NCI-H2227 treated with DMSO at 0.1 percent for 48 hours (cell line): ENCODE measurements at places on chromosomes 1 and 21.
A peak's percentile ranks its signal among the peaks of the same experiment; 100 is the strongest.

DNA sequence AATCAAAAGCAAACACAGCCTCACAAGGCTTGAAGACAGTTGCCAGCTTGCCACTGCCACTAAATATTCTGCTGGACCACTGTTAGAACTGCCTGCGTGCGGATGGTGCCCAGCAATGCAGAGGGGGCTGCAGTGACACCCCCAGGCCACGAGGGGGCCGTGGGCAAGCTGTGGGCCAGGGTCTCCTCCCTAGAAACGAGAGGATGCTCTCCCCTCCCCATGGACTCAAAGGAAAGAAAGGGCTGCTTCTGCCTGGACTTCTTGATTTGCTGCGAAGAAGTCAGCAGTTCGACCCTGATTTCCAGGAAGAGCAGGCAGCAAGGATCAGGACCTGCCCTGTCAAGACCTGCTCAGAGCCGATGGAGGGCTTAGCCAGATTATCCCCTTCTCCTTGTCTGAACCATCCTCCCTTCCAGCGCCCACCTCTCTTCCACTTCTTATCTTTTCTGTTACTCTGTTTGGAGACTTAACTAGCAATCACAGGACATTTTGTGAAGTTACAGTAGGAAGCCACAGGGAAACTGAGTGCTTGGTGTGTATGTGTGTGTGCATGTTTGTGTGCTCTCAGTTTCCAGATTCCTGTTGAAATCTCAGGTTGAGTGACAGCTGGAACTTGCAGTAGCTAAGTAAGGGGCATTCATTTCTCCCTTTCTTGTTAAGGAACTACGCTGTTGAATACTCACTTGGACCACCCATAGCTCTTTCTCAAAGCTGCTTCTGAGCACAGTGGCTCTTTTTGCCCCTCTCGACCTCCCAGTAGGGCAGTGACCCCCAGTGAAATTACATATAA lies 2.7 kb downstream of the MAN1C1 start:
- peak; percentile 58 for DNase-seq

DNA sequence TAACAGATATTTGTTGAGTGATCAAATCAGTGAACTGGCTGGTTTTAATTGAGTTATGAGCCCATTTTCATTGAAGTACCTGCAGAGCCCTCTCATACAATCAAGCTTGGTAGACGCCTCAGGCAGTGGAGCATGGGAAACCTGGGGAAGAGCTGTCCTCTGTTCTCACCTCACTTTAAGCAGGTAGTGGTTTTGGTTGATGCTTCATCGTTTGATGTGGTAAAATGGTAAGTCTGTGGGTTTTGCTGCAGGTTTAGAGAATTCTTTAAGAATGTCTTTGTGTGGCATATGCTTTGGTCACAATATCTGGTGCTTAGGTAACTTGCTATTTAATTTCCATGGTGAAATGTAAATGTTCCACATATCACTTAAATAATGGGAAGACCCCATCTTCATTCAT lies 10.0 kb downstream of the LAMC1 start:
- no peak for DNase-seq

- DNase-seq, result no peak
Measured at GRCh38 chr1:69572921-69573320, 5.2 kb downstream of the LRRC7 start.

DNA sequence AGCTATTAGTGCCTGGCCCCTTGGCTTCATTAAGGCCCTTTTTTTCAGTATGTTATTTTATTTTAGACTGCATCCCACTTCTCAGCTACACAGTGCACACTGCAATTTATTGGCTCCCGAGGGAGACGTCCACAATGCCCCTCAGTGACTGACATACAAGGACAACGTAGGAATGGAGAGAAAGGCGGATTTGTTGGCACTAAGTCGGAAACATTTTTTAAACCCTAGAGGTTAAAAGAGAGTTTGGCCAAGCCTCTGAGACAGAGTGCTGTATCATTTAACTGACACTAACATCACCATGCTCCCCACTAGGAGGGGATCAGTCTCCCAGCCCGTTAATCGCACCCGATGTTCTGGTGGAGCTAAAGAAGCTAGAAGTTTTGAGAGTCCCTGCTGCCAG lies 45.7 kb upstream of the FOXD3 start:
- DNase-seq, result no peak

DNA sequence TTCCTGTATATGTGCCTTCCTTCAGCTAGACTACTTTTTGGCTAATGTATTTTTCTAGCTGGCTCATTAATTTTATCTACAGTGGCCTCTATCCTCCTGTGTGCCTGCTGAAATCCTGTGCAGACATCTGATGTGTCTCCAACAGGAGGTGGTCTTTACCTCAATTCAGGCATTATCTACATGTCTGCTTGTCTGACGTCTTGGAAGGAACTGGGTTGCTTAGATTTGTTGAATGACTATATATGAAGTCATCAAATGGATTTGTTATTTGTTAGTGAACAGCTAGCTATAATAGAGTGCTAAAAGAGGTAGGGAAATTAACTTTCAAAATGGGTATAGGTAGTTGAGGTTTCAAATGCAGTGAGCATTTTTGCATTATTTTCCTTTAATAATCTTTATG lies 6.7 kb downstream of the RPL5 start:
- no peak for DNase-seq

GRCh38 chr1:6586404-6586816 lies 6.6 kb downstream of the ZBTB48 start:
- no peak for DNase-seq

DNA sequence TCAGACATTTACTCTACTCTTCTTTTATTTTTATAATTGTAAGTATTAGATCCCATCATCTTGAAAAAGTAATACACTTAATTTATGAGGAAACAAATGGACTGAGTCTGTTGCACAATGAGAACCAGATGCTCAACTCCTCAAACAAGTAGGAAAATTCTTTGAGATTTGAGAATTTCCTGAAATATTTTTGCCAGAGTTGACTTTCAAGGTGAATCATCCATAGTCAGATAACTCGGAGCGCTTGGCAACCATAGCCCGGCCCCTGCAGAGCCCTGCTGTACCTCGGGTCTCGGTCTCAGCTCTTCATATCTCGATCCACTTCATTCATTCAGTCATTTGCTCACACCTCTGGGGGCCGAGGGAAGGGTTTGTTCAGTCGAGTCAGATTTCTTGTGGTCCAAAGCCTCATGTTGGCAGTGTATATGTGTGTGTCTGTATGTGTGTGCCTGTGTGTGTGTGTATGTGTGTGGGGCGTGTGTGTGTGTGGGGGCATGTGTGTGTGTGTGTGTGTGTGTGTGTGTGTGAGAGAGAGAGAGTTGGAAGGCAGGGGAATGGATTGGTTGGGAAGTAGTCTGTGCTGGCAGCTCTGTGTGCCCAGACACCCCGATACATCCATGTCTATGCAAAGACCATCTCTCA lies 18.1 kb upstream of the PCP4 start:
- no peak for DNase-seq

DNA sequence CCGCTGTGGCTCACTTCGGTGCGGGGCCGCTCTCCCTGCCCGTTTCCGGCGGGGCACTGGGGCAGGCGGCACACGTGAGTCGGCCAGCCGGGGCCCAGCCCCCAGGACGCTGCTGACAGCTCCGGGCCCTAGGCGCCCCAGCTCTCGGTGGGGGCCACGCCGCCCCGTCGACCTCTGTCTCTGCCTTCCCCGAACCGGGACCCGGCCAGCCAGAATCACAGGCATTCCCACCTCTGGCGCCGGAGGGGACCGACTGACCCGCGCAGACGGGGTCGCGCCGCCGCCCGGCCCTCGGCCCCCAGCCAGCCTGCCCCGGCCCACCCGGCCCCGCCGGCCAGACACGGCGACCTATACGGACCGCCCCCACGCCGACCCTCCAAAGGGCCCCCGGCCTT lies 755 bp downstream of the SCMH1 start:
- no peak for DNase-seq

- DNase-seq, result no peak
Measured at GRCh38 chr1:197782722-197783360, 7.6 kb upstream of the DENND1B start.

- no peak for DNase-seq
Measured at GRCh38 chr1:36464605-36465393, 615 bp upstream of the MRPS15 start.

- DNase-seq, result no peak
Measured at GRCh38 chr1:9150582-9151327, 21.9 kb upstream of the GPR157 start.

GRCh38 chr1:3128431-3129132 lies 59.6 kb downstream of the PRDM16 start:
- DNase-seq, result no peak

GRCh38 chr1:27399251-27400025 lies 7.0 kb downstream of the GPR3 start:
- DNase-seq, result peak; percentile 90

- DNase-seq, result no peak
Measured at GRCh38 chr1:54260810-54261209, 60.8 kb downstream of the MRPL37 start.
